ENCODE measurements at places on chromosomes 6 and 20.

DNA sequence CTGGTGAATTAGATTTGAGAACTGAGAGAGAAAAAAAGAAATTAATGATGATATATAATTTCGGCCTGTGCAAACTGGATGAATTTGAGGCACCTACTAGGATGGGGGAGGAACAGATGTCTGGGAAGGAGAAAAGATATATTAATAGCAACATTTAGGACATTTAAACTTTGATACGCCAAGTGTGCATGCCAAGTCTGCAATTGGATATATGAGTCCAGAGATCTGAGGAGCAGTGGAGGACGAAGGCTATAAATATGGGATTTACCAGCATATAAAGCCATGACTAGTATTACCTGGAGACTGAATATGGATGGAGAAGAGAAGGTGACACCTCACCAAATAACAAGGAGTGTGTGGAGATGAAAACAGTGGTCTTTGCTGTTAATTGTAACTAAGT lies 272.6 kb upstream of the HSF2 start:
- DNase-seq = no peak

- no peak for DNase-seq
Observed at GRCh38 chr6:19037607-19038006, 650.5 kb downstream of the RNF144B start.

DNA sequence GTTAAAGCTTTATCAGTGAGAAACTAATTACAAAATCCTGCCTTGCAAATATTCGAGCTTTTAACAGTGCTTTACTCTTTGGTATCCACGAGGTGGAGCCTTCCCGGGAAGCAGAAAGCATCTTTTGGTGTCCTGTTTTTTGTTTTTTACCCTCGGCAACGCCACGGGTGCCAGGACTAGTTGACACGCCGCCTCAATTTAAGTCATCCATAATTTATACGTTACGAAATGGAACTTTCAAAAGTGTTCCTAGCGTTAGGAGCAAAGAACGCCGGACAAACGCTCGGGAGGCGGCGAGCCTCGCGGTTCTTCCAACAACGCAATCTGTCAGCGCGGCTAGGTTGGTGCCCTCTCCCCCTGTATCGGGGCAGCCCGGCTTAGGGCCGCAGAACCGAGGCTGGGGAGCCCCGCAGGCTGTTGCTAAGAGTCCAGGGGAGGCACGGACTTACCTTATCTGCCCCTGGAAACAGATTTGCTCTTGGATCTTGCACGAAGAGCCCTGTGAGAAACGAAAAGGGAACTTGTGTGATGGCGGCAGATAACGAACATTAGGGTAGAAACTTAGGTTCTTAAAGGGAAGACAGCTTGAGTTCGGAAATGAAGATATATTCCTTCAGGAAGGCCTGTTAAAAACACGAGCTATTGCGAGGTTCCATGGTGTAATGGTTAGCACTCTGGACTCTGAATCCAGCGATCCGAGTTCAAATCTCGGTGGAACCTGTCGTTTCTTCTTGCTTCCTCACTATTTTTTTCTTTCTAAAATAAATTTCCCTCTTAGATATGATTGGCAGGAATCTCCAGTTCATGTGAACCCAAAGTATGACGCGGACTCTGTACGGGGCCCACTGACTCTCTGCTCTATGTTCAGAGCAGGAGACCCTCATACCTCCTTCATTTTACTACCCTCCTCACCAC lies 46.2 kb upstream of the ZNF184 start:
- DNase-seq = peak; percentile 91

DNA sequence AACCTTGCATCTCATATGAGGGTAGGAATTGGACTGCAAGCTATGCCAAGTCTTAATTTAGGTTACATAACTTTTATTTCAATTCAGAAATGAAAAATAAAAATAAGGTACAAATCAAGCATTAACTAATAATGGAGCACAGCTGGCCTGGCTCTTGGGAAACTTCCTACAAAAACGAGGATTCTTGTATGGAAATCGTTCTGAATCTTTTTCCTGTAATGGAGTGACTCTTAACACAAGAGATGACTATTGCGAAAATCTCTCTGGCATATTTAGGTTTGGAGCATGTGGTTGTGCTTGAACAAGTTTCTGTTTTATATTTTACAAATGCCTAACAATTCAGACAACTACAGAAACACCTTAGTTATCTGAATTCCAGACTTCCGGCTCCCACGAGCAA lies 34.0 kb upstream of the PI16 start:
- DNase-seq = no peak

GRCh38 chr6:109527989-109528388 lies 45.0 kb upstream of the ZBTB24 start:
- no peak for DNase-seq

- no peak for DNase-seq
Observed at GRCh38 chr20:61295682-61296628, 43.9 kb downstream of the CDH4 start.

GRCh38 chr6:4543596-4543995 lies 232.6 kb upstream of the CDYL start:
- no peak for DNase-seq

DNA sequence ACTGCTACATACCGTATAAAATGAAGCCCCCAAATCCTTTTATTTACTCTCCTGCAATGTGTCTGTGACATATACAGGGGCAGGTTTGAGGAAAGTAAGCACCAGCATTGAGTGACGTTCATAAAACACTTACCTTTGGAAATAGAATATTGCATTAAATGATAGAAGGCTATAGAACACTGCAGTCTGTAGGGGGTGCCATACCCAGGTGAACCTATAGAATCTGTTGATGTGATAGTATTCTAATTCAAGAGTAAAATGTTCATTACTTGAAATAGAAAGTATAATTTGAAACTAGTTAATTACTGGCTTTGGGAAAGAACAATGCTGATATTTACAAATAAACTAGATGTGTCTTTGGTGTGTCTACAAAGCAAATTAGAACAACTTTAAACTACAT lies 47.0 kb upstream of the PRL start:
- no peak for DNase-seq

DNA sequence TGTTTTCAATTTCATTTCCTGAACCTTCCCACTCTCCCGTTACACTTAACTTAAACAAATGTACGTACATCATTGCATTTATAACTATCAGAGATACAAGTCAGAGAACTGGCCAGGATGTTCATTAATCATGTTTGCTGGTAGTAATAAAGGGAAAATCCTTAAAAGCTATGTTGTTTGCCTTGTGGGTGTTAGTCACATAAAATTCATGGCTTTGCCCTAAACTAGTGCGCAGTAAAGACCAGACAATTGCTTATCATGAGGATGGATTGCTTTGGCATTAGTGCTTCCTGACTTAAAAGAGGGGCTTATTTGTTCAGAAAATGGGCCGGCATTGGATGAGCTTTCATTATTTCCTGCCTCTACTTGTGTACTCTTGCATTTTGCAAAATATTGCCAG lies 1037.3 kb upstream of the FLRT3 start:
- DNase-seq = no peak

GRCh38 chr6:4611429-4612129 lies 164.6 kb upstream of the CDYL start:
- no peak for DNase-seq

DNA sequence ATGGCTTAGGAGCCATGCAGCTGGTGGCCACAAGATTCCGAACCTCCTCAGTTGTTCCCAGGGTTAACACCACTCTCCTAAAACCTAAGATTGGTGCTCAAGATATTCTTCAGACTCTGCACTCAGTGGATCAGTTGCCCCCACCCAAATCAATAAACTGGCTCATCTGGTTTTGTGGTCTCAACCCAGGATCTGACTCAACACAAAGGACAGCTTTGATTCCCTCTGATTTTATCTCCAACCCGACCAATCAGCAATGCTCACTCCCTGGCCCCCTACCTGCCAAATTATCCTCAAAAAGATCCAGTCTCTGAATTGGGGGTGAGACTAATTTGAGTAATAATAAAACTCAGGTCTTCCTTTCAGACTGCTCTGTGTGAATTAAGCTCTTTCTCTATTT lies 137.5 kb downstream of the EYS start:
- no peak for DNase-seq

DNA sequence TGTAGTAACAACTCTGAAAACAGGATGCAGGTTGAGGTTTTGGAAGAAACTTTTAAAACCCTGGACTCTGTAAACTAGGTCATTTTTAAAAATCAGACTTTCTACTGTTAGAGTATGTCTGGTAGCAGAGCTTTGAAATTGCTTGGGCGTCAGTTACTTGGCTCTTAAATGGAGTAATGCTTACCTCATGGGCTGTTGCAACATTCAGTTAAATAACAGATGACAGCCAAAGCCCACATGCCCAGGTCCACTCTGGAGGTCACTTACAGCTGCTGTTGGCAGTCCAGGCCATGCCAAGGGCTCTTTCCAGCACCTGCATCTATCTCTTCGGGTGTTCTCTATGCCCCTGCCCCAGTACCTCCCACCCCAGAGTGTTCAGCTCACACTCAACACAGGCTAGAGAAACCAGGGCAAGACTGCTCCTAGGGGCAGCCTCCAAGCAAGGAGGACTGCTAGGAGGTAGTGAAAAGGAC lies 96.4 kb downstream of the BANF2 start:
- DNase-seq = no peak

DNA sequence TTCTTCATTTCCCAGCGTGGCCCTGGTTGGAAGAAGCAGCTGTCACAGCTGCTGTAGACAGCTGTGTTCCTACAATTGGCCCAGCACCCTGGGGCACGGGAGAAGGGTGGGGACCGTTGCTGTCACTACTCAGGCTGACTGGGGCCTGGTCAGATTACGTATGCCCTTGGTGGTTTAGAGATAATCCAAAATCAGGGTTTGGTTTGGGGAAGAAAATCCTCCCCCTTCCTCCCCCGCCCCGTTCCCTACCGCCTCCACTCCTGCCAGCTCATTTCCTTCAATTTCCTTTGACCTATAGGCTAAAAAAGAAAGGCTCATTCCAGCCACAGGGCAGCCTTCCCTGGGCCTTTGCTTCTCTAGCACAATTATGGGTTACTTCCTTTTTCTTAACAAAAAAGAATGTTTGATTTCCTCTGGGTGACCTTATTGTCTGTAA lies 292.7 kb downstream of the ESR1 start:
- DNase-seq = no peak

DNA sequence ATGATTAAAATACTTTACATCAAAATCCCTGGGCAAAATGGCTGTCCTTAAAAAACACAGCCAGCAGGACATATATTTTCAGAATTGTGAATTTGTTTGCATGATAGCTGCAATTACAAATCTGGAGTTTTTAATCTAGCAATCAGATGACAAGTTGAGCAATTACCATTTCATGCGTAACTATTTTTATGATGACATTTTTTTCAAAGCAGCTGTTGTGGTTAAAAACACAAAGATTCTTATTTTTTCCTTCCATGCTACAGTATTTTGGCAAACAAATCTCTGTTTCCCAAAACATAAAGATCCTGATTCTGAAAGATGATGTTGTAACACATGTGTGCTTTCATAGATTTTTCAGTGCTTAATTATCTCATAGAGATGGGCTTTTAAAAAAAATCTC lies 90.2 kb downstream of the PHACTR1 start:
- no peak for DNase-seq

DNA sequence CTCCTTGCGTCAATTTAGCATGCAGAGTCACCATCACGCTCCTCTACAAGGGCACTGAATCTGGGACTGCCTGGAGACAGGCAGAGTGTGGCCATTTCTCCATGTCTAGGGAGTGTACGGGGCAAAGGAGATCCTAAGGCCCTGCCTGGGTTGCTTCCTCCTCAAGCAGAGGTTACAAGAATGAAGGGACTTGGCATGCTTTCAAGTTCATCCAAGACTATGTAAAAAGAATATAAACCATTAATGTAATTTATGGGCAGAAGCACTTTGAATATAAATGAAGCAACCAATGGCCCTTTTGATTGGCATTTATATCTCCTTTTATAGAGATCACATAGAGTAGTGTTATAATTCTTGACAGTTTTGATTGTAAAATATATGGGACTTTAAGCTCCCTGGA lies 137.5 kb downstream of the BTBD3 start:
- no peak for DNase-seq

DNA sequence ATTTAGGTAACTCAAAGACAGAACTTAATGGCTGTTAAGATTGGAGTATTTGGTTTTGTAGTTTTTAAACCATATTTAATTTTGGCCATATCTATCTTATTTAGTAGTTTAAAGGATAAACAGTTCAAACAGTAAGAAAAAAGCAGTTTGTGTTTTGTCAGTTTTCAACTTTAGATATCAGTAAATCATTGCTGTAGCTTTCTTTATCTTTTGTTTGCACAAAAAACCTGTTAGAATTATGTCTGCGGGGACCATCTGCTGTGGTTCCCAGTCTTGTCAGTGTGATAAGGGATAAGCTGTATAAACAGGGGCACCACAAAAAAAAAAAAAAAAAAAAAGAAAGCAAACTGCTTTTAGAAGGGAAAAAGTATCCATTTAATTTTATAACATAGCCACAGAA lies 40.9 kb downstream of the CDKAL1 start:
- DNase-seq = no peak

DNA sequence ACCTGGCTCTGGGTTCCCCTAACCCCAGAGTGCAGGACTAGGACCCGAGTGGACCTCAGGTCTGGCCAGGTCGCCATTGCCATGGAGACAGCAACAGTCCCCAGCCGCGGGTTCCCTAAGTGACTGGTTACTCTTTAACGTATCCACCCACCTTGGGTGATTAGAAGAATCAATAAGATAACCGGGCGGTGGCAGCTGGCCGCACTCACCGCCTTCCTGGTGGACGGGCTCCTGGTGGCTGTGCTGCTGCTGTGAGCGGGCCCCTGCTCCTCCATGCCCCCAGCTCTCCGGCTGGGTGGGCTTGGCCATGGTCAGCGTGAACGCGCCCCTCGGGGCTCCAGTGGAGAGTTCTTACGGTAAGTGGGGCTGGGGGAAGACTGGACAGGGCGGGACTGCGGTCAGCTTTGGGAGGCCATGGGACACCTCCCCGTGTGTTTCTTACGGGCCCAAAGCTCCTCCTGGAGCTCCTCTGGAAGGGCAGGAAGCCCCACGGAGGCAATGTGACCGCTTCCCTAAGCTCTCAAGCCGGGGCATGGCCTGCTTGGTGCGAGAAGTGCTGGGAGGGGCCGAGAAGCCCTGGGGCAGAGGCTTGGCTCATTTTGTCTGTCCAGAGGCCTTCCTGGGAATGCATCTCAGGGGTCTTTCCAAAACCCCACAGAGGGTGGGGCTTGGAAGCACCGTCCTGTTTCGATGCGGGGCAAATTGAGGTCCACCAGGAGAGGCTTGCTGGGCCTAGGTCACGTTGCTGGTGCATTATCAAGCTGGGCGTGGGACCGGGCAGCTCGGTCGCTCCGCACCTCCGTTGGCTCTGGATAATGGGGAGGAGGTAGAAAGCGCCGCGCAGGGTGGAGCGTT lies at the start of gene HNF4A:
HNF4A (plus strand) TSS at position 202 of the 855 bp plus-strand sequence; CDS start at position 308, 106 bp downstream.
- no peak for DNase-seq

DNA sequence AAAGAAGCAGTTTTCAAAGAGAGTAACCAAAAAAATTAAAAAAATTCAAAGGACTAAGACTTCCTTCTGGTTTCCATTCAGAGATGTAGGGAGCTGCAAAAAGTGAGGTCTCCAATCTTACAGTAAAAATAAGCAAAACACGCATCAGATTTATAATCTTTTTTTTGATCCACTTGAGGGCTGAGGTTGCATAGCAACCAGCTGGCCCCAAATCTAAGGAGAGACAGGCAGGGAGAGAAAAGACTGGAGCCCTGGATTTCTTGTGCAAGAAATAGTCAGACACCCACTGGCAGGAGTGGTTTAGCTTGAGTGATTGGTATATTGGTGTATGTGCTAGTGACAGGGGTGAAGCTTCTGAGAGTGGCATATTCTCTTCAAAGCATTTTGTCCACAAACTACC lies 135.9 kb upstream of the FUT9 start:
- DNase-seq = no peak
